Cardiac septum (tissue), 1 donor: ENCODE measurements at places on chromosomes 7 and 10. TPM values are rescaled to one million over a fixed set of nuclear protein-coding genes. Genes with fewer than 3 reads are reported as not detected.

DNA sequence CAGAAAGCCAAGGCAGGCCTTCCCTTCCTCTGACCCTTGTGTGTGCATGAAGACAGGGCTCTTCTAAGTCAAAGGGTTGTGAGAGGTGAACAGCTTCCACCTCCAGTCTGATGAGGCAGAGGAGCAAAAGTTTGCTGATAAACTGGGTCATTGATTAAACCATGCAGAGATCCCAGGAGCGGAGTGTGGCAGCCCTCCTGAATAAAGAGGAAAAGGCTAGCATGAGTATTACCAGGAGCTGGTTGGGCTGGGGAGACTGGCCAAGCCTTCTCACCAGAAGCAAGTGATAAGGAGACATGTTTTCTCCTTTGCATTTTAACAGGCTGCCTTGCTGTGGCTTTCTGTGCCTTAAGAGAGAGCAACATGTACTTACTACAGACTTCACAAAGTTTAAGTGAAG lies 10.2 kb downstream of the LMOD2 start:
- no peak for DNase-seq

DNA sequence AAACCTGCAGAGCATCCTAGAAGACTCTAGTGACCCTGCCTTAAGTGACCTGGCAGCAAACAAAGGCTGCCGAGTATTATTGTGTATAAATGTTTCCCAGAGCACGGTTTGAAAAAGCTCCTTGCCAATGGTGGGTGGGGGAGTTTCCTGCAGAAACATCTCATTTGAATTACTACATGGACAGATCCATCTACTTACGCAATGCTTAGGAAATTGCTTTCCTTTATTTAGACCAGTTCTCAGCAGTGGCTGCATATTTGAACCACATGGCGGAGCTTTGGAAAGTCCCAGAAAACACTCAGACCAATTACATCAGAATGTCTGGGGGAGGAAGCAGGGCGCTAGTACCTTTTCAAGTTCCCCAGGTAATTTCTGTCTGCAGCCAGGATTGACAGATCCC lies 560.9 kb downstream of the SDK1 start:
- DNase-seq: no peak

- DNase-seq: no peak
Measured at GRCh38 chr7:18835001-18835690, 282.3 kb downstream of the TWIST1 start.

DNA sequence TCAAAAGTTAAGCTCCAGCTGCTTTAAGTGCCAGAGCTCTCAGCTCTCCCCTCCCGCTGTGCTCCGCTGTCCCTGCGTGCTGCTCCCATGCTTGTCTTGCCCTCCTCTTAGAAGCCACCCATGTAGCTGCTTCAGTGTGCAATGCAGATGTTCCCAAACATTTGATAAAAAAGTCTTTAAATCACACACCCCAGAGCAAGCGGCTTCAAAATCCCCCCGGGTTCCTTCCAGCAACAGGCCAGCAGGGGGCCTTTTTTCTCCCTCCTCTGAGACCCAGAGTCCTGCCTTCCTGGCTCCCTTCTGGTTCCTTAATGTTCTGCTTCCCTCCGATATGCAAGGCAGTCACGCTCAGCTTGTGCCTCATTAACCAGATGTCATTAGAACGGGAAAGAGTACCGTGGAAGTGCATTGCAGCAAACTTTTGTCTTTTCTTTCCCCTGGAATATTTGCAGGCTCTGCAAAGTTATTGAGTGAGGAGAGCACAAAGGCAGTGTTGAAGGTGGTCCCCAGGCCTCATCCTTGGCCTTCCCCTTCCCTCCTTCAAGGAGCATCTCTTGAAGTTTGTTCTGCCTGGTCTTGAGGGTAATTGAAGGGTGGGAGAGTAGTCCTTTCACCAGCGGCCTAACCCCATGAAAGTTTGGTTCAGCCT lies 25.5 kb downstream of the LDB3 start:
- no peak for DNase-seq

DNA sequence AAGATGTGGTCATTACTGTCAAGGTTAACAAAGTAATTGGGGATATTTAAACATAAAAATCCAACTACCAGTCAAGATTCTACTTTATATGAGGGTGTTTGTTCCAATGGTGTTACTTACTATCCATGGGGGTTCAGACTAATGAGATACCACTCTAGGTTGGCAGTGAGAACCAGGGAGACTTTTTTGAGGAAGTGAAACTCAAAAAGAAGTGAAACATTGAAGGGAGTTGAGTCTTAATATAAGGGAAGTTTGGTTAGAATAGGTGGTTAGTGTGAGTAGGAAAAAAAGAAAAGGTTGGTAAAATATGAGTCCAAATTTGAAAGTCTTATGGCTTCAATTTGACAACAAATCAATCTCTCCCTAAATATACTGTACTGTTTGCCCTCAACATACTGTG lies 123.6 kb upstream of the ANK3 start:
- DNase-seq: no peak

DNA sequence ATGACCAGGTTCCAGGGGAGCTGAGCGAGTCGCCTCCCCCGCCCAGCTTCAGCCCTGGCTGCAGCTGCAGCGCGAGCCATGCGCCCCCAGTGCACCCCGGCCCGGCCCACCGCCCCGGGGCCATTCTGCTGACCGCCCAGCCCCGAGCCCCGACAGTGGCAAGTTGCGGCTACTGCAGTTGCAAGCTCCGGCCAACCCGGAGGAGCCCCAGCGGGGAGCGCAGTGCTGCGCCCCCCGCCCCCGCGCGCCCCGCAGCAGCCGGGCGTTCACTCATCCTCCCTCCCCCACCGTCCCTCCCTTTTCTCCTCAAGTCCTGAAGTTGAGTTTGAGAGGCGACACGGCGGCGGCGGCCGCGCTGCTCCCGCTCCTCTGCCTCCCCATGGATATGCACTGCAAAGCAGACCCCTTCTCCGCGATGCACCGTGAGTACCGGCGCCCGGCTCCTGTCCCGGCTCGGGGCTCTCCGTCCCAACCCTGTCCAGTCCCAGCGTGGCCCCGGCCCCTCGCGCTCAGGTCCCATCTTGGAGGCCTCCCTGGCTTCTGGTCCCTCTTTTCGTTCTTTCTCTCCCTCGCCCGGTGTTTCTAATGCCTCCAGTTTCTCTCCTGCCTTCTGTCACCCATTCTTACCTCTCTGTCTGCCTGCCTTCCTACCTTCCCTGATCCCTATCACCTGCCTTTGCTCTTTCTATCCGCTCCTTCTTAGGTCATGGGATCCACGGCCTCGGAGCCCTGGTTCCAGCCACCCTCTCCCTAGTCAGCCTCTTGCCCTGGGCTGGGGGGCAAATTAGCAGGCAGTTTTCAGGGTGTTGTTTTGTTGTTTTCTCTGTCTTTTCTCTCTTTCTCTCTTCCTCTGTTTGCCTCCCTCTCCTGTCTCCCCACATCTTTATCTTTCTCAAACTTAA lies 751 bp downstream of the PAX2 start:
- DNase-seq: no peak

DNA sequence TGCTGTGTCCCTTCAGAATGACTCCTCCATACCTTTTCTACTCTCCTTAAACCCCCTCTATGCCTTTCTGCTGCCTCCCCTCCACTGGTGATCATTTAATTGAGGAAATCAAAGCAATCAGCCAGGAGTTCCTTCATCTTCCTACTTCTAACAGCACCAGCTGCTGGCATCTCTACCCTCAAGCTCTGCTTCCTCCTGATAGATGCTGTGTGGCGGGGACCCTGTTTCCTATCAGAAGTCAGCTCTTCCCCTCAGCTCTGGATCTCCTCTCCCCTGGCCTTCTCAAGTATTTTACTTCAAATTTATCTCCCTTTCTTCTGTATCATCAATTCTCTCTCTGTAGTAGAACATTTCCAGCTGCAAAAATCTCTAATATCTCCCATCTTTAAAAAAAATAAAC lies 183.7 kb downstream of the ELMO1 start:
- DNase-seq: no peak

- no peak for DNase-seq
Measured at GRCh38 chr7:149610441-149611011, 112.9 kb upstream of the ZNF746 start.

GRCh38 chr7:101087334-101088068 lies 2.2 kb downstream of the TRIM56 start:
- DNase-seq: no peak

SLC26A4 gene
- 1.5 TPM for total RNA-seq

GRCh38 chr7:68247571-68247970 lies 1250.9 kb downstream of the TYW1 start:
- no peak for DNase-seq

DNA sequence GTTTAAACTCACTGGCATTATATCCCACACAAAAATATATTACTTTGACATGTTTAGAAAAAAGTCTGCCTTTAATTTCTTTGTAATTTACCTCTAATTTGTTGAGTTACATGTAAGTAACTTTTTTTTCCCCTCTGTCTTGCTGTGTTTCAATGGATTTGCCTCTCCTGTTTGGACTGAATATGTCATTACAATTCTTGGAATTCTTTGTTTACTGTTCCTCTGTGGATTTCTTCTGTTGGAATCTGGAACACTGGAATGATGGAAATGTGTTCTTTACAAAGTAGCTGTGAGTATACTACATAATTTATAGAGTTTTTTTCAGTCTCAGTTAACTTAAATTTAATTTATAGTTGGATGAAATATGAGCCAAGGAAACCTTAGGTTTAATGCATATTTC lies 30.4 kb downstream of the SEPTIN7 start:
- DNase-seq: no peak

DNA sequence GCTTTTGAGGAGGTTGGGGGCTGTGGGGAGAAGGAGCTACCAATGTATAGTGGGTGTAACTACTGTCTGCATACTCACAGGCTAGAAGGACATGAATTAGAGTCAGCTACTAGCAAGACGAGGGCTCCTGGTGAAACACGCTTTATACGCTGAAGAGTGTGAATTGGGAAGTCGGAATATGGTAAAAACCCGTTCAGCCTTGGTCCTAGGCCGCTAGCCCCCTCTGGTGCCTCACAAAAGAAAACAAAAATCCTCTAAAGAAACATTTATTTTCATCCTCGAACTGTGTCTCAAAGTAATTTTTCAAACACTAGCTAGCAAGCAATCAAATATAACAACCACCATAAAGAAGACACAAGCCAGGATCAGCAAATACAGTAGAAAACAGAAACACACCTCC lies 338.1 kb upstream of the SEMA3C start:
- no peak for DNase-seq

OR2A5 gene
- not detected for total RNA-seq

FAM25G gene
- not detected for total RNA-seq

- DNase-seq: no peak
Measured at GRCh38 chr10:87829986-87830729, 12.1 kb upstream of the ATAD1 start.

WEE2 gene
- total RNA-seq: not detected

MYO3A gene
- not detected for total RNA-seq

CDHR1 gene
- 1.3 TPM for total RNA-seq

GRCh38 chr7:18495412-18496340 lies at the start of gene HDAC9:
Gene HDAC9 (plus strand): TSS chr7:18495749. CDS start chr7:18496303, 554 bp downstream.
- no peak for DNase-seq

- DNase-seq: no peak
Measured at GRCh38 chr10:76721891-76722505, 915.6 kb downstream of the KCNMA1 start.

GRCh38 chr10:5805260-5805659 lies 8.0 kb downstream of the GDI2 start:
- no peak for DNase-seq

DNA sequence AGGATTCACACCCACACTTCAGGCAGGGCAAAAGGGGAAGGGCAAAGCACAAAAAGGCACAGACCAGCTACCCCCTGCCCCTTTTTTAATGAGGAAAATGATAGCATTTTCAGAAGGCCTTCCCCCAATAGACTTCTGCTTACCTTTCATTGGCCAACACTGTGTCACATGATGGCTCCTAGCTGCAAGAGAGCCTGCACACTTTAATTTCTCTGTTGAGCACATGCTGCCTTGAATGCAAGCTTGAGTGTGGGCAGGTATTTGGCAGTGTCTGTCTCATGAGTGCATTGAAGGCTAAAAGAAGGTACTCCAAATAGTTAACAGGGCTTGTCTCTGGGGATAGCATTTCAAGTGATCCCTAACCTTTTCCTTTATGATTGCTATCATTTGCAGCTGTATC lies 175.4 kb upstream of the NFE2L3 start:
- no peak for DNase-seq

GPR85 gene
- total RNA-seq: 4.6 TPM

- DNase-seq: peak; percentile 84
Measured at GRCh38 chr10:3720228-3721019, 64.6 kb downstream of the KLF6 start.

DNA sequence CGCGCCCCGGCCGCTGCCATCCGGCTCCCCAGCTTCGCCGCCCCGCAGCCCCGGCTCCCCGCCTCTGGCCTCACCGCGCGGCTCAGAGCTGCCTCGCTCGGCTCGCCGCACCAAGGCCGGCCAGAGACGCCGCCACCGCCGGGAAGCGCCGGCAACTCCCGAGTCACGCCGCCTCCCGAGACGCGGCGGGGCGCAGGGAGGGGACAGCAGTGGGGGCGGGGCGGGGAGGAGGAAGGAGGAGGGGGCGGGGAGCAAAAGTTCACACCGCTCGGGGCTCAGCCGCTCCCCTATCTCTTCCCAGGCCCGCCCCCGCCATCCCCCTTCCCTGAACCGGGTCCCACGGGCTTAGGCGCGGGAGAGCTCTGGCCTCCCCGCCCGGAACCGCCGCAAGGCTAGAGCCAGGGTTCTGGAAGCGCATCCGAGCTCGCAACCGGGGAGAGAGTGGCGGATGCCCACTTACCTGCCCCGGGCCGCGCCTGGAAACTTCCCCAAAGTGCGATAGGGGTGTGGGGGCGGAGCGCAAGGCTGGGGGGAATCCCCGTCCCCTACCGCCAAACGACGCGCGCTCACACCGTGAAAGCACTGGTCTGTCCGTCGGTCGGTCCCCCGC lies 1.0 kb downstream of the CHST15 start:
- DNase-seq: peak; percentile 90

BMPER gene
- 1.9 TPM for total RNA-seq

- no peak for DNase-seq
Measured at GRCh38 chr7:134709197-134709596, 62.5 kb downstream of the BPGM start.

GRCh38 chr7:105637755-105638154 lies 56.5 kb upstream of the EFCAB10 start:
- DNase-seq: no peak

CAMK2B gene
- 149 TPM for total RNA-seq

NPM3 gene
- 8.9 TPM for total RNA-seq

ERV3-1 gene
- total RNA-seq: 9.6 TPM

- DNase-seq: no peak
Measured at GRCh38 chr10:112535531-112535951, 88.5 kb downstream of the VTI1A start.

YKT6 gene
- 56.1 TPM for total RNA-seq

DNA sequence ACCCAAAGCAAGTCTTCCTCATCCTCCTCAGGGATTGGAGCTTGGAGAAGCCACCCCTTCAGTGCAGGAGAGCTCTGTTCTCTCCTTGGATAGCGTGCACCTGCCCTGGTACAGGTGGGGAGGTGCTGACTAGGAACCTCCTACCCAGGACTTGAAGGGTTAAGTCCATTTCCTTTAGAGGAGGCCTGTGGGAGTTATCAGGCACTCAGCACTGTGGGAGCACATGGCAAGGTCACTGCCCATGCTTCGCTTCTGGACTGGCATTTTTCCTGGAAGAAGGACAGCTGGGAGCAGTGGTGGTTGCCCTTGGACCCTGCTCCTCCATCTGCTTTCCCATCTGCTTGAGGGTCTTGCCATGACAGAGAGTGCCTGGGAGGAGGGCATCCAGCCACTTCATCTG lies 142.8 kb downstream of the CXCL12 start:
- DNase-seq: no peak

GRCh38 chr10:60175441-60175971 lies 214.2 kb downstream of the ANK3 start:
- DNase-seq: no peak
